ENCODE measurements at places on chromosomes 2 and 18. TPM values are rescaled to one million over a fixed set of nuclear protein-coding genes. Genes with fewer than 3 reads are reported as not detected.

DNA sequence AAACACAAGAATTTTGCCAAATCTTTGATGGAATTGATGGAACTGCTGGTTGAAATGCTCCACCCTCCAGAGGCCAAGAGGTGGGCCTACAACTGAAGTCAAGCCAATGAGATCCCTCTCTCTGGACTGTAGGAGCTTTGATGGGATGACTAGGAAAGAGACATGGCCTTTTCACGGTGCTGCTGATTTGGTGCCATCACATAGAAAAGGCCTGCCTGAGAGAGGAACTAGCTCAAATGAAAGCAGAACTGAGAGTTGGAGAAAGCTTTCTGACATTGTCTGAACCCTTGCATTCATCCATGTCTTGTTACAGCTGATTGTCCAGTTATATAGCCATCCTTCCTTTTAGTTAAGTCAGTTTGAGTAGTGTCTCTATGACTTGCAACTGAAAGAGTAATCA is 283.8 kb upstream of the LYPD1 start:
- DNase-seq = no peak

DNA sequence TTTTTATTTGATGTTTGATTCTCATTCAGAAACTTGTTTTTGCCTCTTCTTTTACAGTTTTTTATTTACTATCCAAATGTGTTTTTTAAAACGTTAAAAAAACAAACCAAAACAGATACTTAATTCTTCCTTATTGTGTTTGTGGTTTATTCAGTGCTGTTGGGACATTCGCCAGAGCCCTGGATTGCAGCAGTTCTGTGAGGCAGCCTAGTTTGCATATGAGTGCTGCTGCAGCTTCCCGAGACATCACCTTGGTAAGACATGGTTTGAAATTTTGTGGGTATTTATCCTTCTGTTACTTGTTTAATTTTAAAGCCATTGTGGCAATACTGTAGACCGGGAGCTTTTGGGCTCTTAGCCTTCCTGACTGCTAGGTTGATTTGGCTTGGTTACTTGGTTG is 91.2 kb downstream of the MTA3 start:
- no peak for DNase-seq

CDH19 gene
- total RNA-seq = 60.2 TPM

MAPK4 gene
- 2.5 TPM for total RNA-seq

All from NCI-H460 (cell line).